ENCODE measurements at places on chromosomes 16 and 17. TPM values are rescaled to one million over a fixed set of nuclear protein-coding genes. Genes with fewer than 3 reads are reported as not detected.
A peak's percentile ranks its signal among the peaks of the same experiment; 100 is the strongest.

Gene GDPD1
- total RNA-seq = 19.9 TPM

DNA sequence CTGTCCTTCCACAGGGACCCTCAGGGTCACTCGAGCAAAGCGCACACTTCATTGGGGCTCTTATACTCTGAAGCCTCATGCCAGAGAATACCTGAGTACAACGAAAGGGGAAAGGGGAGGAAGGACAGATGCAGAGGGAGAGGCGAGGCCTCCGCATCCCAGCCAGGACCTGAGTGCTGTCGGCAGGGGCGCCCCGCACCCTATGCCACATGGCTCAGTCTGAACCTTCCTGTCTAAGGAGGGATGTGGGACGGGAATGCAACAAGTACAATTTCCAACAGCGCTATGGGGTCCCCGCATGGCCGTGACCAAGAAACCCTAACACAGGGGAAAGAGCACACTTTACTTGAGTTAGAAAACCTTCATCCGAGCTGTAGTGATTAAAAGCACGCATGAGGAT lies 39.8 kb upstream of the FAAP100 start:
- ATAC-seq = no peak

DNA sequence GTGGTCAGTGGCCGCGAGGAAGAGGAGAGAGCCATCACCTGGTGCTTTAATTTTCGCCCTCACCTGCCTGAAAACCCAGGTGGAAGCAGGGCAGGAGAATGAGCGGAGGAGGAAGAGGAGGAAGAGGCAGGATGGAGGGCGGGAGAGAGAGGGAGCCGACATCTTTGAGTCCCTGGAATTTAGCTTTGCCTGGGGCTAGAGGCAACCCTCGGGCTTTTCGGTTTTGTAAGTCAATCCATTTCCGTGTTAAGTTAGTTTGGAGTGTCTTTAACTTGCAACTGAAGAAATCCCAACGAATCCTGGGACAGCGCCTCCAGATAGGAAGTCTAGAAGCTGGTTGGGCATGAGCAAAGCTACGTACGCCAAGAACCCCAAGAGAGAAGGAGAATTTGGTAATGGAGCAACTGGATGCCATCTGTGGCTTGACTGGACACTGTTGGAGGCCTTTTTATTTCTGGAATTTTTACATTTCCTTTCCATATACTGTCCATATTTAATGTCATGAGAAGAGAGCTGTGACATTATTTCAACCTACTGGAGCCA lies 36.9 kb upstream of the ATP2A3 start:
- ATAC-seq = no peak

DNA sequence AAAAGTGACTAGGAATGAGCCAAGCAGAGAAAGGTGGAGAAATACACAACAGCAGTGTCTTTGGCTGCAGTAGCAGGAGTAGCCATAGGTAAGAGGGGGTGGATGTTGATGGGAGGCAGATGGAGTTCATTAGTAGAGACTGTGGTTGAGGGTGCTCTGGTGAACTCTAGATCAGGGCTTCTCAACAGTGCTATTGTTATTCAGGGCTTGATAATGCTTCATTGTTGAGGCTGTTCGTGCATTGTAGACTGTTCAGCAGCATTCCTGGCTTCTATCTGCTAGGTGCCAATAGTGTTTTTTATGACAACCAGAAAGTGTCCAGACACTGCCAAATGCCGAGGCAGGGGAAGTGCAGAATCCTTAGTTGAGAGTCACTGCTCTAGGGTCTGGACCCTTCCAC lies 3.6 kb downstream of the ALKBH5 start:
- ATAC-seq = no peak

DNA sequence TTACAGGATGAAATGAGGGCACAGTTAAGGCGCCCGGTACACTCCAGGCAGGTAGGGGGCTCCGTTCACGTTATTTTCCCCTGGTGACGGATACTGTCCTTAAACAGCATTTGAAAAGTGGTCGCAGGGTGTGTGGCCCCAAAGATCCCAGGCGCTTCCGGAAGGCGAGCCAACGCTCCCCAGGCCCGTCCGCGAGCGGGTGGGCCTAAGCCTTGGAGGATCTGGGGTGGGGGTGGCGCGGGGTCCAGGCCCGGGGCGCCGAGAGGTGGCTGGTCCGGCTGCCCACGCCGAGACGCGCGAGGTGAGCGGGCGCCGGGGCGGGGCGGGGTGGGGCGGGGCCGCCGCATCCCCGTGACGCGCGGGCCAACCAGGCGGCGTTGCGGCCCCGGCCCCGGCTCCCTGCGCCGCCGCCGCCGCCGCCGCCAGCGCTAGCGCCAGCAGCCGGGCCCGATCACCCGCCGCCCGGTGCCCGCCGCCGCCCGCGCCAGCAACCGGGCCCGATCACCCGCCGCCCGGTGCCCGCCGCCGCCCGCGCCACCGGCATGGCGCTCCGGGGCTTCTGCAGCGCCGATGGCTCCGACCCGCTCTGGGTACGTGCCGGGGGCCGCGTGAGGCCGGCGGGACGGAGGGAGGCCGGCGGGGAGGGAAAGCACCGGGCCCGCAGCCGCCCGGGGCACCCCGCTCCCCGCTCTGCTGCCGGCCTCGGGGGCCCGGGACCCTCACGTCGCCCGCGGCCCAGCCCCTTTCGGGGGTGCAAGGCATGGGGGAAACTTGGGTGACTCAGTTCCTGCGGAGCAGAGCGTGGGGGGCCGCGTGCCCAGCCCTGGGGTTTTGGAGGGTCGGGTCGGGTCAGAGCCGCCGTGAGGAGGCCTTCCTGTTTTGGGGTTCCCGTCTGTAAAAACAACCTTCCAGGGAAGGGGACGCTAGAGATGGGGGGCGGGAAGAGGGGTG lies at the start of gene ABCC1:
Gene ABCC1 (plus strand): TSS at position 407 of the 951 bp plus-strand sequence. CDS start 136 bp downstream, at position 543.
- ATAC-seq = peak; percentile 87

Gene HIGD1B
- 1.1 TPM for total RNA-seq

- ATAC-seq = no peak
Measured at GRCh38 chr16:1938316-1938715, 4.7 kb downstream of the MSRB1 start.

DNA sequence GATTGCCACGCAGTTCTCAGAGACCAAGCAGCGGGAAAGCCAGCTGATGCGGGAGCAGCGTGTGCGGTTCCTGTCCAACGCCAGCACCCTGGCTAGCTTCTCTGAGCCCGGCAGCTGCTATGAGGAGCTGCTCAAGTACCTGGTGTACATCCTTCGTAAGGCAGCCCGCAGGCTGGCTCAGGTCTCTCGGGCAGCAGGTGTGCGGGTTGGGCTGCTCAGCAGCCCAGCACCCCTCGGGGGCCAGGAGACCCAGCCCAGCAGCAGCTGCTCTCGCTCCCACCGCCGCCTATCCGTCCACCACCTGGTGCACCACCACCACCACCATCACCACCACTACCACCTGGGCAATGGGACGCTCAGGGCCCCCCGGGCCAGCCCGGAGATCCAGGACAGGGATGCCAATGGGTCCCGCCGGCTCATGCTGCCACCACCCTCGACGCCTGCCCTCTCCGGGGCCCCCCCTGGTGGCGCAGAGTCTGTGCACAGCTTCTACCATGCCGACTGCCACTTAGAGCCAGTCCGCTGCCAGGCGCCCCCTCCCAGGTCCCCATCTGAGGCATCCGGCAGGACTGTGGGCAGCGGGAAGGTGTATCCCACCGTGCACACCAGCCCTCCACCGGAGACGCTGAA lies 15.2 kb downstream of the CACNA1G start:
- ATAC-seq = no peak

Gene CCL11
- total RNA-seq = not detected

Gene C16orf89
- 1.4 TPM for total RNA-seq

Gene BCL6B
- total RNA-seq = 0.73 TPM

Gene KRTAP16-1
- total RNA-seq = 1.4 TPM

GRCh38 chr17:72862276-72862999 lies 230.1 kb downstream of the SLC39A11 start:
- no peak for ATAC-seq

Gene EMP2
- 0.71 TPM for total RNA-seq

DNA sequence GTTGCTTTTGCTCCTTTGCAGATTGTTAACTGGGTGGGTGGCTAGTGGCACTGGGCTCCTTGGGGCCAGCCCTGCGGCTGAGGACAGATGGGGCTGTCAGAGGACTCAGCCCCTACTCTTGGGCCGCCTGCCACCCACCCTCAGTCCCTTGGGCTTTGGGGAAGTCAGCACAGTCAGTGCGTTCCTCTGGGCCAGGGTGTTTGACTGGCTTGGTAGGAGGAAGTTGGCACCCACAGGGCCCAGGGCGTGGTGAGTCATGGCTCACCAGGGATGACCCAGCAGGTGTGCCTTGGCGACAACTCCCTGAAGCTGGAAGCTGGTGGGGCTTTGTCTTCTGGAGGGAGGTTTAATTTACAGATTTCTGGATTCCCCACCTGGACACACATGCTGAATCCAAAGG lies 32.4 kb downstream of the HAPSTR1 start:
- ATAC-seq = no peak

DNA sequence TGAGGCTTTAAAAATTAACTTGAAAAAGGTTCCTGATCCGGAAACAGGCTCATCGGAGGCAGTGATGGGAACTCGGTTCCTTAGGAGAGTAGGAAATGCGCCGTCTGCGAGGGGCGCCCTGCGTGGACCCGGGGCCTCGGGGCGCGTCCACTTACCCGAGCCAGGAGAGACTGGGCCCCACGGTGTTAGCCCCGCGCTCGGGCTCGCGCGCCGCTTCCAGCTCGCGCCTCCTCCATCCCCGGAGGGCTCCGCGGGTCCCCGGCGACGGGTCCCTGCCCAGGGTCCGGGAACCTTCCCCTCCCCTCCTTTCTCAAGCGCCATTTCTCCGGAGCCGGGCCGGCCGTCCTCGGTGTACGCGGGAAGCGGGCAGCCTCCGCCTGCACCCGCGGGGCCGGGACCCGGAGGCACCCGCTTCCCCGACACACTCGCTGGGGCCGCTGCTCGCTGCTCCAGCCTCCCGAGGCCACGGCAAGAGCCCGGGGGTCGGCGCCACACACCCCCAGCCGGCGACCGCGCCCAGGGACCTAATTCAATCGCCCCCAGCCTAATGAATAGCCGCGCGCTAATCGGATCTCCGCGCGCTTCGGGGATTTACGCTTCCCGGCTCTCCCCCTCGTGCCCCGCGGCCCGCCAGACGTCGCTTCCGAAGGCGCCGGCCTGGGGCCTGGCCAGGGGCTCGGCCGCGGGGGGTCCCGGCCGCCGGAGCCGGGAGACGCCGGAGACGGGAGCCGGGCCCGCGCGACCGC lies 2.2 kb upstream of the BAHCC1 start:
- ATAC-seq = no peak

Gene CTRL
- 6.9 TPM for total RNA-seq

- peak; percentile 56 for ATAC-seq
Measured at GRCh38 chr17:80780381-80781198, 211.1 kb upstream of the CHMP6 start.

- no peak for ATAC-seq
Measured at GRCh38 chr17:63540590-63540989, 9.7 kb upstream of the DCAF7 start.

Gene GP1BA
- total RNA-seq = 1.4 TPM

Gene SSTR5
- total RNA-seq = not detected

Gene SLC12A4
- total RNA-seq = 7.0 TPM

GRCh38 chr16:89199241-89200123 lies 855 bp downstream of the SLC22A31 start:
- ATAC-seq = no peak

Gene PSKH1
- 18.9 TPM for total RNA-seq

Gene MT1E
- total RNA-seq = 17.2 TPM

GRCh38 chr17:74368341-74369081 lies 1.2 kb downstream of the GPR142 start:
- peak; percentile 66 for ATAC-seq

DNA sequence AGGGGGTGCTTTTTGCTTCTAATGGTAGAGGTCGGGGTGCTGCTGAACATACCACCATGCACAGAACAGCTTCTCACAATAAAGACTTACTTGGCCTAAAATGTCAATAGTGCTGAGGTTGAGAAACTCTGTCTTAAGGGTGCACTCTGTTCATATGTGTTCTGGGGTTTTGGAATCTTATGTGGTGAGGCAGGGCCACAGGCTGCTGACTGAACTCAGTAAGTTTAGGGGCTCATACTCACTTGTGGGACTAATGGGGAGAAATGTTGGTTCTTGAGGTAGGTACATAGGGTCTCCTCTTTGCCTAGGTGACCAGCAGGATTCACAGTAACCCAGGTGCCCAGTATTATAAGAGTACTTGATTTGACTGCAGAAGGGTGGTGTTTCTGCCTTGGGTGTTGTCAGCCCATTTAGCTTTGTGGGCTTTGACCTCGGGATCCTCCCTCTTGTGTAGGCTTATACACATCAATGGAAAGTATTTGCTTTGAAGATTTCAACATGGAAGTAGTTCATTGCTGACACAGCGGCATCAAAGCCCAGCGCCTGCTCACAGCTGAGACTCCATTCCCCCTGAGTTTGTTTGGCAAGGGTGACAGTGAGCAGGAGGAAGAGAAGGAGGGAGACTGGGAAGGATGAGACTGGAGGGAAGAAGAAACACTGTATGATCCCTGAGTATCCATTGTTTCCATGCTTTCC lies 17.2 kb downstream of the SLC7A6 start:
- ATAC-seq = no peak

GRCh38 chr16:58086381-58087208 lies 42.6 kb downstream of the CFAP20 start:
- no peak for ATAC-seq

Gene AOC2
- 2.7 TPM for total RNA-seq

- peak; percentile 97 for ATAC-seq
Measured at GRCh38 chr17:62778990-62779681, 29.0 kb downstream of the MARCHF10 start.

DNA sequence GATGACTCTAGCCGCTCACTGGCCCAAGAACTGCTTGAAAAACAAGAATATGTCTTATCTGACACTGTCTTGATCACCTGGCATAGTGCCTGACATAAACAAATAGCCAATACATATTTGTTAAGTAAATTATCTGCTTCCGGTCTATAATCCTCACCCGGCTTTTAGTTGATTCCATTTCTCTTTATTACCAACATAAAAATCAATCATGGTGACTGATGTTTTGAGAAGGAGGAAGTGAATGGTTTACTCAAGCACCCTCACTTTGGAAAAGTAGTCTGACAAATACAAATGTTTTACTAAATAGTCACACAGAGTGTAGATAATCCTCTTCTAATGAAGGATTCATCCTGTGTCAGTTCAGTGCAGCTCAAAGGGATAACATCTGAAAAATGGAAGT lies 47.0 kb downstream of the SKAP1 start:
- ATAC-seq = no peak

All from motor neuron (in vitro differentiated cells).